ENCODE measurements at places on chromosomes 6 and 20. TPM values are rescaled to one million over a fixed set of nuclear protein-coding genes. Genes with fewer than 3 reads are reported as not detected.

EPHA7 gene
- total RNA-seq = not detected

FAM50B gene
- total RNA-seq = 2.8 TPM

PPP1R3G gene
- not detected for total RNA-seq

RSPO3 gene
- total RNA-seq = not detected

CENPW gene
- total RNA-seq = 1.1 TPM

Measured in CD4-positive, alpha-beta T cell (primary cell).